ENCODE measurements at places on chromosomes 3 and 15.

DNA sequence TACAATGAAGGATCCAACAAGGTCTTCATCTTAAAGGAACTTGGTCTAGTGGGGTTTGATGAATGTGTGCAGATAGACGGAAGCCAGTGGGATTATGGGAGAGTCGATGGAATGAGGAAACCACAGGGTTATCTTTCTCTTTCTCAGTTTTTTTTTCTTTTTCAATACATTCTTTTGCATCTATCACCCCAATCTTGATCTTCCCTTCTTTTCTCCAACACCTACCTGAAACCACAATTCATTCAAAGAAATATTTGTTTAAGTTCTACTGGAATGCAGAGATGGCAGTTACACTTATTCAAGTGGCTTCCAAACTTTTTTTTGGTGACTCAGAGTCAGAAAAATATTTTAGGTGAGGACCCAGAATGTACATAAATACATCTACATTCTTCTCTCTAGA lies 1.7 kb downstream of the TMEM212 start:
- no peak for DNase-seq

DNA sequence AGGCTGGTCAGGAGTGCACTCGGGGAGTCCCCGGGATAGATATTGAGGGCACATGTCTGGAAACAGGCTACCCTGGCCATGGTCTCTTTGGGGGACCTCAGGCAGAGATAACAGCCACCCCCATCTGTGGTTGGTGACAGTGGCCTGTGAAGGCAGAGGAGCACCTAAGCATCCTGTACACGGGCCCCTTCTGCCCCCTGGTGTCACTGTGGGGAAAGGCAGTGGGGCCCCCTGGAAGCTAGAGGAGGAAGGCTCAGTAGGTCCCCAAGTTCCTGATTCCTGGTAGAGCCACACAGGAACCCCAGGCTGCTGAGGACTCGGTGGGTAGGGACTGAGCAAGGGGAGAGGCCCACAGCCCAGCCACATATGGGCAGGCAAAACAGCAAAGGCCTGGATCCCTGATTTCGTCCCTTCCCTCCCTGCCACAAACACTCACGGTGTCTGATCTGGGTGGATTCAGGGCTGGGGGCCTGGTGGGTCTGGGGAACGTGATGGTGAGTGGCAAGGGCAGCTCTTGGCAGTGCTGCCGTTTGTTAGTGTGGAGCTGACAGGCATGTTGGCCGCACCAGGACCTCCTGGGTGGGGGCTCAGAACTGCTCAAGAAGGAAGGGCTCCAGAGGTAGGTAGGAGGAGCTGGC lies 14.1 kb upstream of the CXCR6 start:
- DNase-seq, result peak; percentile 56

GRCh38 chr15:80160570-80161156 lies 7.9 kb downstream of the FAH start:
- peak; percentile 17 for DNase-seq

GRCh38 chr3:126345641-126346460 lies 11.4 kb downstream of the KLF15 start:
- DNase-seq, result no peak

DNA sequence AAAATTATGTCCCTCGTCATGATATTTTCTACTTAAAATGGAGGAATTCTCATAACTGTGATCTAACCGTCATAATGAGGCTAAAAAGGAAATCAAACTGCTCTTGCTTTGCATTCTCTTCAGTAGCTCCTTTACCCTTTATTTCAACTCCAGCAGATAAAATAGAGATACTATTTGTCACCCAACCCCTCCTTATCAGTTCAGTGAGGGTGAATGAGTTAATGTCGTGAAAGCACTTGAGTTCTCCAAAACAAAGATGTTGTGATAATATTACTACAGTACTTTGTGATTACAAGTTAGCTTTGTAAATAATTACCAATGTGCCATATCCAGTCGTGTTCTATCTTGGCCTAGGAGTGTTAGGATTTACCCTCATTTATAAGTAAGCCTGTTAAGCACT lies 63.4 kb upstream of the ANKRD28 start:
- no peak for DNase-seq

- DNase-seq, result no peak
These were observed 76.0 kb upstream of the HACD2 start for GRCh38 chr3:123660900-123661299.

DNA sequence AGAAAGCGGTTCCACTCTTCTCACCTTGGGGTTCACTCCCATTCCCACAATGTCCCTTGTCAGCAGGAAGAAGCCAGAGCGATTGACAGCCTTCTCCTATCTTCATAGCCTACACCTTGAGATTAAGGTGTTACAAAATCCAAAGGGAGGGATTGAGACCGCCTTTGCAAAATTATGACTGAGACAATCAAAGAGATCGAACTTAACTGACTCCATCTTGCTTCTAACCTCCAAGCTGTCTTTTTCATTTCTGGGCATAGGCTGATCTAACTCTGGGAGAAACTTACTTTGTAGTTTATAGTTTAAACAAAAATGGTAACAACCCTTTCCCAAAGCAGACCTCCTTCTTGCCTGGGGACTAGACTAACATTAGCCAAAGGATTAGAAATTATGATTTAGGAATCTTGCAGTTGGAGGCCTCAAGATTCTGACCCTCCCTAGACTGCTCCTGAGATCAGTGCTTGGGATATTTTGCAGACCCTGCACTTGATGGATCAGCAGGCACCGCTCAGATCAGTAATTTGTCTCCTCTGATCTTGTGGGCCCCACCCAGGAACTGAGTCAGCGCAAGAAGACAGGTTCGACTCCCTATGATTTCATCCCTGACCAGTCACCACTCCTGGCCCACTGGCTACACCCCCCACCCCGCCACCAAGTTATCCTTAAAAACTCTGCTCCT lies 40.0 kb downstream of the PAQR5 start:
- DNase-seq, result no peak

DNA sequence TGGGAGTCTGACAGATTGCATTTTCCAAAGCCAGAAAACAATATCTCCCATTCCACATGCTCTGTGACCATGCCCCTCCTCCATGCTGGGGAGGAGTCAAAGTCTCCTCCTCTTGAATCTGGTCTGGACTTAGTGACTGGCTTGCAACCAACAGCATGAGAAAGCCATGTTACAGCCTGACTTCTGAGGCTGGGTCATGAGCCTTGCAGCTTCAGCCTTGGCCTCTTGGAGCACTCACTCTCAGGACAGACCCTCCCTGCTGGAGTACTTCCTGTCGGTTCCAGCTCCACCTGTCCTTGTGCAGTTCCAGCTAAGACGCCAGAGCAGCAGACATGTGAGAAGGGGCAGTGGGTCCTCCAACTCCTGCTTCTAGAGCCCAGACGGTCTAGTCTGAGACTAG lies 49.7 kb upstream of the RBSN start:
- no peak for DNase-seq

- DNase-seq, result no peak
These were observed 52.4 kb upstream of the SRGAP3 start for GRCh38 chr3:9301798-9302197.

GRCh38 chr3:183213415-183214276 lies 39.4 kb upstream of the B3GNT5 start:
- no peak for DNase-seq

DNA sequence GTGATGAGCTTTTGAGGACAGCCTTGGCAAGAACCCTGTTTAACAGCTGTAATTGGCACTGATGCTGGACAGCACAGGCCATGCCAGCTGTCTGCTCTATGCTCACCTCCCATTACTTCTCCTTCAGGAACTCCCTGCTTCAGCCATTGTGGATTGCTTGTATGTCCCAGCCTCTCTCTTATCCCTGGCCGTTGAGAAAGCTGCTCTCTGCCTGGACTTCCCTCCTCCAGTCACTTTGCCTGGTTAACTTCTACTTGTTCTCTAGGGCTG lies 444.5 kb downstream of the EPHB1 start:
- no peak for DNase-seq

DNA sequence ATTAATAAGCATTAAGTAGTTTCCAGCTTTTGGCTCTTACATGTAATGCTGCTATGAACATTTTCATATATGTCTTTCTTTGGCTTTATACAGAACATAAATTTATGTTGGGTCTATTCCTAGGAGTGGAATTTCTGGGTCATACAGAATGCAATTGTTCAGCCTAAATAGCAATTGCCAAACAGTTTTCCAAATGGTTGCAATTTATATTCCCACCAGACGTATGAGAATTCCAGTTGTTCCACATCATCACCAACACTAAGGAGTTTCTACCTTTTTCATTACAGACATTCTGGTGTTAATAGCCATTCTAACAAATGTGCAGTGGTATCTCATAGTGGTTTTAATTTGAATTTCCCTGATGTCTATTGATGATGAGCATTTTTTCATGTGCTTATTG lies 160.1 kb upstream of the TMC3 start:
- no peak for DNase-seq

DNA sequence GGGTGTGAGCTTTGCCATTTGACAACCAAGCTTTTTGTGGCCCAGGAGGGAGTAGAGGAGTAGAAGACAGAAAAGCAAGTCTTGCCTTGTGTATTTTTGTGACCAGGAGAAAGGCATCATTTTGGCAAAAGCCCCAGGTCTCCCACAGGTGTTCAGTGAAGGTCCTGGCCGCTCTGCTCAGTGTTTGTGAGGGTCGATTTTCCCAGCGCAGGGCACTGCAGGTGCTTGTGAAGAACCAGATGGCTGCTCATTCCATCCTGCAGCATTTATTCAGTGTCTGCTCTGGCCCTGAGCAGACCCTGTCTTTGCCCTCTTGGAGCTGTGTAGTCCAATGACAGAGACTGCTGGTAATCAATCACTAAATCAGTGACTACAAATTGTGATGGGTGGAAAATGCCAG lies 19.5 kb downstream of the TRAK1 start:
- DNase-seq, result no peak

DNA sequence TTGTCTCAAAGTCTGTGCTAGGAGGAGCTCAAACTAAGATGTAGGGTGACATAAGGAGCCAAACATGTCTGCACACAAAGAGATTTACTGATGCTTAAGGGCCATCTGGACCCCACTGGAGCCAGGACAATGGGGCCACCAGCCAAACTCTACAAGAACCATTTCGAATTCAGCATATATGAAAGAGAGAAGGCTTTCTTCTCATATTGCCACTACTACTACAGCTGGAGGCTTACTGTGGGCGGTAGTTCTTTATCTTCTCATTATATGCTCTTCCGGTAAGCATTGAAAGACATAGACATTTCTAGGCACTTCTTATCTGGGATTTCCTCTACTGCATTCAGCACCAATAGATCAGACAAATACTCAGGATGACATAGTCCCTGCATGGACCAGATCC lies 404.4 kb upstream of the PROK2 start:
- DNase-seq, result no peak

DNA sequence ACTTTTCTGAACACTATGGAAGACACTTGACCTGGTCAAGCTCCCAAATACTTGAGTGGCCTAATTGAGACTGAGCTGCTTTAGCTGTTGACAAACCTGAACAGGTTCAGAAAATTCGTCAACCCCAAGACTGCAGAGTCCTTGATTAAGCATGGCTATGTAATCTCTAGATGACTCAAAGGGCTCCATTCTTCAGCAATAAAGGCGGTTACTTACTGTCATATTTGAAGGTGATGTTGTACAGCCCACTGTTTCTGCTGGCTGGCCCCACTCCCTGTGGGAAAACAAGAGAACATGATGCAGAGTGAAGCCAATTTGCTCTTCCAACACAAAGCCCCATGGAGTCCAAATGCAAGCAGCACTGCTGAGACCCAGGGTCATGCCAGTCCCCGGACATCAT lies 45.1 kb downstream of the IL17RD start:
- DNase-seq, result no peak

GRCh38 chr3:115698851-115699591 lies 75.7 kb downstream of the GAP43 start:
- no peak for DNase-seq

- DNase-seq, result no peak
These were observed 547 bp upstream of the PCCB start for GRCh38 chr3:136249593-136249992.

GRCh38 chr3:194570235-194570634 lies 63.0 kb downstream of the TMEM44 start:
- no peak for DNase-seq

- DNase-seq, result no peak
These were observed 63.8 kb upstream of the TFRC start for GRCh38 chr3:196145468-196146262.

GRCh38 chr3:196284396-196284795 lies 3.1 kb downstream of the PCYT1A start:
- DNase-seq, result no peak
